Stimulated activated CD8-positive, alpha-beta memory T cell treated with anti-CD3 and anti-CD28 coated beads, Interleukin-4, amount 100 ng/mL, for 1 hour (primary cell): ENCODE measurements at places on chromosomes 5 and 9.

- DNase-seq, result no peak
These were observed 6.8 kb downstream of the ZNF510 start for GRCh38 chr9:96771124-96771523.

GRCh38 chr5:79190235-79190529 lies 45.7 kb upstream of the JMY start:
- DNase-seq, result no peak

GRCh38 chr9:126225611-126226609 lies 100.7 kb upstream of the MVB12B start:
- DNase-seq, result no peak

DNA sequence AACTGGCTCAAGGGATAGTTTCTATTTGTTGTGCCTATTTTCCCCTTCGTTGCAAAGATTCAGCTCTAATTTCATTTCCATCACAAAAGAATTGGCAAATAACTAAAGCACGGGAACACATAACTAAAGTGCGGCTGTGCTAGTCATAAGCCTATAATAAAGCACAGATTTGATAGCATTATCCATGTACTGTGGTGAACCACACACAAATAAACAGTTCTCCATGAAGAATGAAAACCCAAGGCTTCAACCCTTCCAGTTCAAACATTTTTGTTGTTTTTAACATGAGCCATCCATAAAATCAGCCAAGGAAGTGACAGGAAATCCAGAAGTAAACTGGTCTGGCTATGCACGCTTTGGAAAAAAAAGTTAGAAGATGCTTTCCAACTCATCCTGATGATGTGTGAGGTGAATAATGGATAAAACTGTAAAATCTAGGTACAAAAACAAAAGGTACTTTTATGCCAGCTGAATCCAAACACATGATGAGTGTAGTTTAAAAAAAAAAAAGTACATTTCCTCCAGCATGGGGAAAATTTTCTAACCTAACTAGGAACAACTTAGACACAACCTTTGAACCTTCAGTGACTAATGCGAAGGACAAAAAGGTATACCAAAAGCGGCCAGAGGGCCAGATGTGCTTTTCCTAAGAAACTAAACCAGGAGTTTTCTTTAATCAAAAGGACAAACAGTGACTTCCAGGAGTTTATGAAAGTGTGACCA lies 10.2 kb downstream of the ZNF608 start:
- no peak for DNase-seq

DNA sequence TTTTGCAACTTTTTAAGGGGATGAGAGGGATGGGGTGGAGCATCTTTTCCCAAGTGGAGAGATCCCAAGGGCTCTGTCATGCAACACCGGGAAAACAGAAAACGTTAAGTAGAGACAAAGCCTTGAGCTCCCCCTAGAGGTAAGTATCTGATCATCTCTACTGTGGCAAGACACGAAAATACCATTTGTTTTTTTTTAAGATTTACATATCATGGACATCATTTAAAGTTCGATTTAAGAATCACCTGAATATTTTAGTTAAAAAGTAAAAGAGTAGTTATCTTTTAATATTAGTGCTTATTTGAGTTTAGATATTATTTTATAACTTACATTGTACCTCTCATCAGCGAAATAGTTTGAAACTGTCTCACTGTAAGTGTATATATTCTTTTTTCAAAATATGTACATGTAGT lies 200.4 kb downstream of the LRRC70 start:
- DNase-seq, result no peak

DNA sequence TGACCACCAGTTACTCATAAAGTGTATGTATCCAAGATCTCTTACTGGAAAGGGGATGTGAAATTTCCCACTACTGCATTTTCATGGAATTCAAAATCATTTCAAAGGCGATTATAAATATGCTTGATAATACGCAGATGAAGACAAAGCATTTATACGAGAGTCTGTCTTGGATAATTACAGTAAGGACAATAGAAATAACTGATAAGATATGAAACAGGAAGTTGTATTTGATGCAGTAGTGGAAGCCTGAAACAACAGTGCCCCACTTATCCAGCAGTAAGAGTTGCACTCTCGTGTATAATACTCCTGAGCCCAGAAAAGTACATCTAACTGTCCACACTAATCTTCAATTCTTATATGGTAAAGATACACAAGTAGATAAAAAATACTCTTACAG lies 188.7 kb upstream of the POU5F2 start:
- DNase-seq, result no peak

GRCh38 chr9:115764645-115765044 lies 388.9 kb upstream of the PAPPA start:
- DNase-seq, result no peak

- no peak for DNase-seq
These were observed 39.5 kb downstream of the JAKMIP2 start for GRCh38 chr5:147743012-147743411.

DNA sequence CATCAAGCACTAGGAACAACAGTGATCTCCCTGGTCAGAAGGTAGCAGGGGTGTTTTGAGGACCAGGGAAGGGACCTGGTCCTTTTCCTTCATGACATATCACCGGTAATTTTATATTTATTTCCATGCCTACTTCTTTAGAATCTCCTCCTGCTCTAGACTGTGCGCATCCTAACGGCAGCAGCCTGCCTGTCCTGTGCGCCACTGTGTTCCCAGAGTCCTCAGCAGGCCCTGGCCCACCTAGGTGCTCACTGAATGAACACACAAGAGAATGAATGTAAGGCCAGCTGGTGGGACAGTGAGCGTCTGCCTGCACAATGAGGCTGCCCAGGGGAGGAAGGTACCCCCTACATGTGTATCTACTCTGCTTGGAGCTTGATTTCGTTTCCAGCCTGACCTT lies 51.5 kb downstream of the C5orf15 start:
- no peak for DNase-seq

GRCh38 chr9:113129884-113130283 lies 20.9 kb upstream of the SLC31A2 start:
- no peak for DNase-seq
